ENCODE measurements at places on chromosomes 1 and 21.
A peak's percentile ranks its signal among the peaks of the same experiment; 100 is the strongest.

DNA sequence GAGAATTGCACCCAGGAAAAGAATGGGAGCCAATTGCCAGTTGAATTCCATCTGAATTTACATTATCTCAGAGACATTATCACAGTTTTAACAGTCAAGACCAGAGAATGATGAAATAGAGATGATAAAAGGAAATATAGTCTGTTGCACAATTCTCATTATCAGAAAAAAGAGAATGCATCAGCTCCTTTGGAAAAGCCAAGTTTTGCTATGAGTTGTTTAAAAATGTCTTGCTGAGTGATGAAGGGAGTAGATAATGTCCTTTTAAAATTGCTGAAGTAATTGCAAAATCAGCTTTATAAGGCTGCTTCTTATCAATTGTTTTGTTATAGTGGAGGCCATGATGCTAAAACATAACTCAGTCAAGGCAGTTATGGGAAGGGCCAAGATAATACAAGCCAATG is 37.9 kb upstream of the EEIG2 start:
- no peak for DNase-seq

DNA sequence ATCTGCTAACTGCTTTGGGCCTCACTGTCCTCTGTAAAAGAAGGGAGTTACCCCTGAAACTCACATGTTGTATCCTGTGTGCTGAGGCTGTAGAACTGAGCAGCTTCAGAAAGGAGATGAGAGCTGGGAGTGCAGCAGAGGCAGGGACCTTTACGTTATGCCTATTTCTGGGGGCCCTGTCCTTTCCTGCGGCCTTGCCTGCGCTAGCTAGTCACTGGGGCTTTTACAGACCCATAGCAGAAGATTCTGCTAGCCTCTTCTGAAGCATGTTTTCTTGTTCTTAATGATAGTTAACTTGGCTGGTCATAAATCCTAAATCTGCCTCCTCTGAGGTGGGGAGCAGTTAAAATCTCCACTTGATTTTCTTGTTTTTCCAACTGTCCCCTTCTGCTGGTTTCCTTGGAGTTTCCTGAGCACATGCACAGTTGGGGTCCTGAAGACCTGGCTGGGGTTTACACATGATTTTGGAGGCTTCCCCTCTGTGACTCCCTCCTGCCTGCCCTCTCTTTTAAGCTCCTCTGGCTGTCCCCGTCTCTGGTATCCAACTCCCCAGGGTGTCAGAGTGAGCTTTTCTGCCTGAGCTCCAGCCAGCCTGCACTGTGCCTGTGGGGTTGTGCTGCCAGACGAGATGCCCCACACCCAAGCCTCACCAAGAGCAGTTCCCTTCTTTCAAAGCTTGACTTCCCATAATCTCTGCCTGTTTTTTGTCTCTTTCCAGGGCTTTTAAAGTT is 76.6 kb downstream of the NOS1AP start:
- peak; percentile 24 for DNase-seq

- DNase-seq: no peak
These were observed 273.9 kb upstream of the VAMP3 start for GRCh38 chr1:7497107-7497637.

DNA sequence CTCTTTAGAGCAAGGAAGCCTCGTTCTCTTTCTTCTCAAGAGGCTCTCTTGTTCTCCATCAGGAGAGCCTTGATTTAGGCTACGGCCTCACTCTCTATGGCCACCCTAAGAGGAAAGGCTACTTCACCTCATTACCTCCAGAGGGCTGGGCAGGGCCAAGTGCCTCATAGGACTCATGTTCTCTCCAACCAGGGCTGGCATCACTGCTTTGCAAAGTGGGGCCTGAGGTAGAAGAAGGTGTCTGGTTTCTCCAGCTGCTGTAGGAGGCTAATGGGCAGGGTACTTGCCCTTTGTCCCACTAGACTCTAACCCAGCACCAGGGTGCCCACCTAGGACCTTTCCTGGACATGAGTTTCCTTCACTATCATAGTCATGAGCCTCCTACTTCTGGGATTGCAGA is 2.1 kb upstream of the ATXN7L2 start:
- no peak for DNase-seq

DNA sequence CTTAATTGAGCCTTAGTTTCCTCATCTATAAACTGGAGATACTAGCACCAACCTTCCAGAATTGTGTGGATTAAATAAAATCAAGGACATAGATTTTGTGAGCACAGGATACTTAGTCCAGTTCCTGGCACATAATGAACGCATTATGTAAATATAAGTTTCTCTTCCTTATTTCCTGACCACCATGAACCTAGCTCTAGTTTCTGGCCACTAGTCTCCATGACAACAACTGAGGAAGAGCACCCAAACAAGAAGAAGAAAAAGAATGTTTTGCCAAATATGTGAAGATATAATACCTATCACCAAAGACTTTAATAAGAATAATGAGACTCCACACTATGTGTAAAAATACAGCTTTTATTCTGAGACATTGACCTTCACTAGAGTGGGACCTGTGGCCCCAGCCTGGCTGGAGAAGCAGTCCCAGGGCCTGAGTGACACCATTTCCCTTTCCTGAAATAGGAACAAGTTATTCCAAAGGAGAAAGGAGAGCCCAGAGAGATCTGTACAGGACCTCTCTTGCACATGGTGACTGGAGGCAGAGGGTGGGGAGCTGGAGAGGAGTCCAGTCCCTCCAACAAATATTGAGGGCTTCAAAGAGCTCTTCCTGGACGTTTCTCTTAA is 940 bp upstream of the USF1 start:
- DNase-seq: no peak

- DNase-seq: no peak
These were observed 213.0 kb upstream of the CACYBP start for GRCh38 chr1:174786760-174787159.

- DNase-seq: no peak
These were observed 26.6 kb downstream of the IL23R start for GRCh38 chr1:67192902-67193301.

- no peak for DNase-seq
These were observed 15.6 kb upstream of the C21orf91 start for GRCh38 chr21:17834639-17835354.

DNA sequence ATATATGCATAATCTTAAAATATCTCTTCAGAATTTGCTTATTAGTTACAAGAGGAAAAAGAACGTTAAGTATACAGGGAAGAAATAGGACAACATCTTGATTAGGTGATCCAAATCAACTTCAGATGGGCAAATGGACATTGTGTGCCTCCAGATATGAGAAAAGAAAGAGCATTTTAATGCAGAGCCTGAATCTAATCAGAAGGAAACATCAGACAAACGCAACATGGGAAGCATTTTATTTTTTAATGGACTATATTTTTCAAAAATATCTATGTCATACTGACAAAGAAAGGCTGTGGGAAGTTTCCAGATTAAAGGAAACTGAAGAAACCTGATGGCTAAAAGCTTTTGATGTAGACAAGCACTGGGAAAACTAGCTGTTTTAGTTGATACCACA is 51.3 kb upstream of the HOOK1 start:
- no peak for DNase-seq

DNA sequence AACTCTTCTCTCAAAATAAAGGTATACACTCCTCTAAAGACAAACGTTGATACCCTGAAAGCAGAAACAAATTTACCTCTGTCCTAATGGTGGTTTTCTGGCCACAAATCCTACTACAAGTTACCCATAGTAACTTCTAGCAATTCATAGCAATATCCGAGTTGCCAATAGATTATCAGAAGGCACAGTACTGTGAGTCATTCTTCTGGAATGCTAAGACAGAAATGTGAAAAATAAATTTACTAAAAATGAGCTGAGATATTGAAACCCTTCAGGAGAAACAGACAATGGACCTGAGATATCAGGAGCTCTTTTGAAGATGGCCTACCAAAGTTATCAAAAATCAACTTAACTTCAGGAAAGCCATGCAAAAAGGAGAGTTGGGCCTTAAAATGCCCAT is 715.0 kb upstream of the ADAMTS5 start:
- no peak for DNase-seq

- DNase-seq: no peak
These were observed 1.4 kb upstream of the MAD2L2 start for GRCh38 chr1:11682287-11682771.

GRCh38 chr1:119958223-119958622 is 61.9 kb upstream of the ADAM30 start:
- DNase-seq: no peak

GRCh38 chr1:15028616-15029015 is 124.9 kb upstream of the TMEM51 start:
- no peak for DNase-seq

- DNase-seq: no peak
These were observed 197.5 kb downstream of the ZC3H11B start for GRCh38 chr1:219415433-219415832.

DNA sequence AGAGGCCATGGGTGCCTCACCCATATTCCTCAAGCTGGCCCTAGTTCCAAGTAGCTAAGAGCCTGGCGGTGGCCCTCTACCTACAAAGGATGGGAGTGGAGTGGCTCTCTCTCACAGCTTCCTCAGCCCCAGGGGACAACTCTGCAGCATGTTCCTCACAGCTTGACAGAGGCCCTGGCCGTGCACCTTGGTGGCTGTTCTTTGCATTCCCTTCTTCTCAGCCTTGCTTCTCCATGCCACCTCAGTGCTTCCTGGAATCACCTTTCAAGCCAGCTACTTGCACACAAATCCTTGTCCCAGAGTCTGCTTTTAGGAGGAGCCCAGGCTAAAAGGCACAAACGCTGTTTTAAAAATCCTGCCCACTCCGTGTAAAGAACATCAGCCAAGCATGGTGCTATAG is 69.0 kb upstream of the DIRAS3 start:
- DNase-seq: no peak

- DNase-seq: no peak
These were observed 1265.3 kb upstream of the ADGRL2 start for GRCh38 chr1:80535466-80535865.

GRCh38 chr1:229035054-229035747 is 235.7 kb upstream of the RAB4A start:
- no peak for DNase-seq

DNA sequence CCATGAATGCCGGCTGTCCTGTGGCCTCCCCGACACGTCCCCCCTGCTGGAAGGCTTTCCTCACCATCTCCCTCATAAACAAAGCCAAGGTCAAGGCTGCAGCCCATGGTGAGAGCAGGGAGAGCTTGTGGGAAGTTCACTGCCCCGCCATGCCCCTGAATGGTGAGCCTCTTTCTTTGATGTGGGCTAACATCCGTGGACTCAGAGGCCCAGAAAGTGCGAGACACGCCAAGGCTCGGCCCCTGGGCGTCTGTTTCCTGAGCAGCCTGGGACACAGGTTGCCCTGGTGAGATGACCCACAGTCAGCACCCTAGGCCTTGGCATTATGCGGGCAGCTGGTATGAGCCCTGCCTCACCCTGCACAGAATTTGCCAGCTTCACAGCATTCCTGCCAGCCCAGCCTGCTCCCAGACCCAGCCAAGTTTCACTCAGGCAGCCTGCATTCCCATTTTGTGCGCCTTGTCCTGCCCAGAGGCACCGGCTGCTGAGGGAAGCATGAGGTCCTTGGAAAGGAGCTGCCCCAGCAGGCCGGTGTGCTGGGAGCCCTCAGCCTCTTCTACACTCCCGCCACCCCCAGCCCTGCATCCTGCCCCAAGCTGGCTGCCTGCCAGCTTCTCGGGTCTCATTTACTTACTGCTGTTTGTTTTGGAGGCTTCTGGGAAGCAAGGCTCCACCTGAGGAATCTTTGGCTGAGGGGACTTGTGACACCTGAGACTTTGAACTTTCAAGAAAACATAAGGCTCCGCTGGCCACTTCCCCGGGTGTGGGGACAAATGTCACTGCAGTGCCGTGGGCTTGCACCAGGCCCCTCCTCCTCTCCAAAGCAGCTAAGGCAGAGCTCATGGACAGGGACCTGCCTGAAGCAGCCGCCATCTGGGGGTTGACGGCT is 31.9 kb downstream of the NEK2 start:
- DNase-seq: peak; percentile 72

GRCh38 chr21:22352088-22352487 is 1353.9 kb downstream of the NCAM2 start:
- no peak for DNase-seq

DNA sequence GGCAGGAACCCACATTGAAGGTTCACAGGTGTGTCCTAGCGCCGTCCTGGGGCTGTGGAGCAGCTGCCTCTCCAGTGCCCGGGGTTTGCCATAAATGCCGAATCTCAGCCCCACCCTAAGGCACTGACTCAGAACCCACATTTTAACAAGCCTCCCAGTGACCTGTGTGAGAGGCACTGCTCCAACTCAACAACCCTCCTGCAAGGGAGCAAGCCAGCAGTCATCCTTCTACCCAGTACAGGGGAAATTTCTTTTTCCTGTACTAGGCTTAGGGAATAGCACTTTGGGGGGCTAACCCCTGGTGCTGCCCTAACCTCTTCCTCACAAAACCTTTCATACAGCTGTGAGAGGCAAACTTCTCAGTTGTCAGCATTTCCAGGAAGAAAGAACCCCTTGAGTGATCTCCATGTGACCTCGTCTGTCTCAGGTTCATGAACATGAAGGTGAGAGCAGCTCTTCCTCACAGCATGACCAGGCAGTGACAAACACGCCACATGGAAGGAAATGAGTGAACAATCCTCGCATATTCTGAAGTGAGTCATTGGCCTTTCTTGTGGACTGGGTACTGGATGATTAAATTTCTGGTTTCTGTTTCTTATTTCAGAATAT is 11.4 kb upstream of the BCAR3 start:
- DNase-seq: no peak

GRCh38 chr1:203100516-203100869 is 14.7 kb upstream of the MYOG start:
- DNase-seq: no peak

GRCh38 chr1:58621391-58621790 is 44.3 kb upstream of the TACSTD2 start:
- DNase-seq: no peak

DNA sequence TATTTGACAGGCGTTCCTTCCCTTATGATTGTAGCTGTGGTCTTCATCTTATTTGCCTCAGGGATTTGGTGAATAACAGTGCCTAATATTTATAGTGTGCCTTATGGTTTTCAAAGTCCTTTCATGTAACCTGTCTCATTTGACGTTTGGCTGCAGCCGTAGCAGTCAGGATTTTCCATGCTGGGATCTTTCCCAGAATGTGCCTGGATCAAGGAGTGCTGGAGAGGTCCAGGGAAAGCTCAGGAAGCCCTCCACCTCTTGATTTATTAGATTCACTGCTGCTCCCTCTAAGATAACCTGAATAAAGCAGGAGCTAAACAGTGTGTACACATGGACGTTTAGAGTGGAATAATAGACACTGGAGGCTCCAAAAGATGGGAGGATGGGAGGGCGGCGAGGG is 5.2 kb downstream of the C1orf21 start:
- DNase-seq: no peak

DNA sequence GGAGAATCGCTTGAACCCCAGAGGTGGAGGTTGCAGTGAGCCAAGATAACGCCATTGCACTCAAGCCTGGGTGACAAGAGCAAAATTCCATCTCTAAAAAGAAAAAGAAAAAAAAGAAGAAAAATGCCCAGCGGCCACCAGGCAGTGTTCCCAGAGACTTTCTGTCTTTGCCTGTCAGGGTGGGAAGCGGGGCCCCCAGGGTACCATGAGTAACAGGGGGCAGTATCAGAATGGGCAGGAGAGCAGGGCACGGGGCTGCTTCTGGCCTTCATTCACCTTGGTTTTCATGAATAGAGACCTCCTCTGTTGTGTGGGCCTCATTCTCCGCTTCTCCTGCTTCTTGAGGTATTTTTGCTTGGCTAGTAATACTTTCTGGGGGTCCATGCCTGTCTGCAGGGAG is 20.4 kb downstream of the SLC26A9 start:
- DNase-seq: no peak

GRCh38 chr1:76059451-76059850 is 15.1 kb upstream of the ST6GALNAC3 start:
- no peak for DNase-seq

- DNase-seq: no peak
These were observed 19.8 kb downstream of the KMO start for GRCh38 chr1:241551759-241552638.

Data from NCI-H2171 (cell line).